ENCODE measurements at places on chromosomes 5 and 9.

DNA sequence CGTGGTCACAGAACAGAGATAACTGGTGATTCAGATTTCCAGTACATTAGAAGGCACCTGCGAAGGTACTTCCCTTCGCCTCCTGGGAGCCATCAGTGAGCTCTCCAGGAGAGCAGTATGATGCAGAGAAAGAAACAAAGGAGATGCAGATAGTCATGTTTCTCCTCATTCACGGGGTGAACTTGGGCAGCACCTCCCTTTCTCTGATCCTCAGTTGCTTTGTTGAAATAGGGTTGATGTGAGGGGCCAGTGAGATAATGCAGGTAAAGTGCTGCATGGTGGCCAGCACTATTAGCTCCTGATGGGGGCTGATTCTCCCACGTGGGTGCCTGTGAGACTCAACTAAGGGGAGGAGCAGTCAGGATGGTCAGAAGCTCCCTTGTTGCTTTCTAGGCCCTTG, 46.6 kb upstream of the ZNF169 start:
- no peak for DNase-seq

- DNase-seq, result no peak
Measured at GRCh38 chr9:95499847-95500246, 16.9 kb downstream of the PTCH1 start.

DNA sequence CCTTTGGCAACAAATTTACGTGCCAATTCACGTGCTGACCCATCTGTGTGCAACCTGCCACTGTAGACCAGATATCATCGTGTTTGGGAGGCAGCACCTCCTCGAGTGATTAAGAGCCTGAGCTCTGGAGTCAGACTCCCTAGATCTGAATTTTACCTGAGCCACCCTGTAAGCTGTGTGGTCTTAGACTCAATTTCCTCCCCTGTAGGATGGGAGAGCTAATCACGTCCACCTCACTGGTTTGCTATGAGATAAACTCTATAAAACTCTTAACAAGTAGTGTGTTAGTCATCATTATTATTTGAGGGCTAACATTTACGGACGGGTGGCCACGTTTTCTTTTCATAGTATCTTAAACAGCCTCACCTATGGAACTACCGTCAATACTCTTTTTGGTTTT, 220.0 kb upstream of the ADAMTSL1 start:
- no peak for DNase-seq

GRCh38 chr5:88967633-88968585, 84.9 kb upstream of the MEF2C start:
- DNase-seq, result no peak

DNA sequence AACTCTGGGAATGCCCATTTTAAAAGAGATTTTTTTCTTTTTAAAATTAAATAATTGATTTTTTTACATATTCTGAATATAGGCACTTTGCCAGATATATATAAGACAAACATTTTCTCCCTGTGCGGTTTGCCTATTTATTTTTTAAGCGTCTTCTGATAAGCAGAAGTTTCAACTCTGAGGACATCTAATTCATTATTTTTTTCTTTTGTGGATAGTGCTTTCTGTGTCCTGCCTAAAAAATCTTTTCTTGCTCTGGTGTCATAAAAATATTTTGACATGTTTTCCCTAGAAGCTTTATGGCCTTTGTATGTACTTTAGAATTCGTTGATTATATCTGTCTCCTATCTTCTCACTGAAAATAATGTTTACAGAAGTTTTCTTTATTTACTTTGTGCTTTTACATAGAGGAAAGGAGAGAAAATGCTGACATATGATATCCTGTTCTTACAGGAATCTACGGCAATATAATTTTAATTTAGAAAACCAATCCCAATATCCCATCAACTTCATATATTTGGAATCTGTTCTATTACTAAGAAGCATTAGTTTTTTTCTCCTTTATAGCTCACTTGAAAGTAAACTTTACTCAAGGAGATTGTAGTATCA, 111.9 kb upstream of the EFNA5 start:
- DNase-seq, result no peak

All from omental fat pad (tissue), 4 donors.